ENCODE measurements at places on chromosomes 4 and X.

DNA sequence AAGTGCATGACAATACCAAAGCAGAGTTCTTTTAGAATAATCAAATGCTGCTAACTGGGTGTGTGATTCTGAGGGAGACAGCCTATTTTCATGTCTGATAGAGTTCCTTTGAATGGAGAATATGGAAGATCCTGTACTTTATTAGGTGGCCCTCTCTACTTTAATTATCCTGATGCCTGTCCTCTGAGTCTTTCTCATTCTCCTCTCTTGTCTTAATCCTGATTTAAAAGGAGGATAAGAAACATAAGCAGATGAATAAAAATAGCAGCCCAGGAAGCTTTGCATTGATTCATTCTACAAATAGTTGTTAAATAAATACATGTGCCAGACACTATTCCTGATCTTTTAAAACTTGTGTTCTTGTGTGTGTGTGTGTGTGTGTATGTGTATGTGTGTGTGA is 387.3 kb downstream of the SPRY1 start:
- DNase-seq: no peak

DNA sequence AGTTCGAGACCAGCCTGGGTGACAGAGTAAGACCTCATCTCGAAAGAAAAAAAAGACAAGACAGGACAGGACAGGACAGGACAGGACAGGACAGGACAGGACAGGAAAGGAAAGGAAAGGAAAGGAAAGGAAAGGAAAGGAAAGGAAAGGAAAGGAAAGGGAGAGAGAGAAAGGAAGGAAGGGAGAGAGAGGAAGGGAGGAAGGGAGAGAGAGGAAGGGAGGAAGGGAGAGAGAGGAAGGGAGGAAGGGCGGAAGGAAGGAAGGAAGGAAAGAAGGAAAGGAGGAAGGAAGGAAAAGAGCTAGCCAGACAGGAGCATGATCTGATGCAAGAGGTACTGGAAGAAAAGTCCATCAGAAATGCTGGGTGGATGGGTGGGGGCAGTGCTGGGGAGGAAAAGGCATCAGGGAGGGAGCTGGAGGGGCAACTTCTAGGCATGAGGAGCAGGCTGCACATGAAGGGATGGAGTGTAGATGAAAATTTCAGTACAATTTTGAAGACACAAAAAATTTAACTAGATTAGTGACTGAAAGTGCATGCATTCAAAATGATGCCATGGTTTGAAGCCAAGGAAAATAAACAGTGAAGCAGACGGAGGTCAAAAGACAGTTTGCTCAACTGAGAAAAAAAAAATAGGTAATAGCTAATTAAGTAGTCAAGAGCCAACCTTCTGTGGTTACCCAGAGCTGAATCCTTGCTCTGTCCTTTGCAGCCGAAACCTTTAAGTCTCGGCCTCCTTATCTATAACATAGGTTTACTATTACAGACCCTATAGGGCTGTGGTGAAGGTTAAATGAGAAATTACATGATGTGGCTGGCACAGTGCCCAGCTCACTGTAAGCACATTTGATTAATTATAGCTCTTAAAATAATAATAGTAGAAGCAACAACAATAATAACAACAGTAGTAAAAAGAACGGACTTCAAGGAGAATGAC is 59.9 kb downstream of the ZNF827 start:
- DNase-seq: no peak

DNA sequence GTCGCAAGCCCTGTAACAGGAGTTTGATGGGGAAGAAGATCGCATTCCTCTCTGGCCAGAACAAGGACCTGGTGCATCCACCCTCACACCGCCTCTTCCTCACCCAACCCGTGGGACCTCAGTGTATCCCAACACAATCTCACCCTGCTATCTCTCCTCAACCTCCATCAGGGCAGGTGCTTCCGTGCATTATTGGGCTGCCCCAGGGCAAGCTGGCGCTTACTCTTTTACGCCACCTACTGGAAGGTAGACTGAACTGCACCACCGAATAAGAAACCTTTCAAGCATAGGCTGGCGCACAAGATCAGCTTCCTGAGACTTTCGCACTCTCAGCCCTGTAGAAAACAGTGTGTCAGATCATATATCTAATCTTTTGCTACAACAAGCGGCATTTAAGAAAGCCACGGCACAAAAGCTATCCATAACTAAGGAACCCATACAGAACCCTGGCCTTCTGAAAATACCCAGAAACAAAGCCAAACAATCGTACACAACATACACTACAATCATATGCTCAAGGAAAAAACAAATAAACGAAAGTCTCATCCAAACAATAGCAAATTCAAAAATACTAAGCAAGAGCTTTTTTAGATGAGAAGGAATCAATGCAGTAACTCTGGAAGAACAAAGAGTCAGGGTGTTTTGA is 209.3 kb downstream of the UGT8 start:
- no peak for DNase-seq

DNA sequence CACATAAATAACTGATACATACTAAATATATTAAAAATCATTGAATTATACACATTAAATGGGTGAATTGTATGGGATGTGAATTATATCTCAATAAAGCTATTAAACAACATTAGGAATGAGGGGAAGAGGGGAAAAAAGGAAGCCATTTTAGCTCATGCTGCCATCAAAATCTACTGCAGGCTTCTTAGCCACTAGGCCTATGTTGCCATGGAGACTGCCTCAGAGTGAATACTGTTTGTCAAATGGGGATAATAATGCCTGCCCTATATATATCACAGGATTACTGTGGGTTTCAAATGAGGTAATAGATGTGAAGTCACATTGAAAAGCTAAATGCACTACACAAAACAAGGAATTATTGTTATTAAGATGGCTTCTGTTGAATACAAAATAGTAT is 21.2 kb downstream of the TMEM255A start:
- no peak for DNase-seq

DNA sequence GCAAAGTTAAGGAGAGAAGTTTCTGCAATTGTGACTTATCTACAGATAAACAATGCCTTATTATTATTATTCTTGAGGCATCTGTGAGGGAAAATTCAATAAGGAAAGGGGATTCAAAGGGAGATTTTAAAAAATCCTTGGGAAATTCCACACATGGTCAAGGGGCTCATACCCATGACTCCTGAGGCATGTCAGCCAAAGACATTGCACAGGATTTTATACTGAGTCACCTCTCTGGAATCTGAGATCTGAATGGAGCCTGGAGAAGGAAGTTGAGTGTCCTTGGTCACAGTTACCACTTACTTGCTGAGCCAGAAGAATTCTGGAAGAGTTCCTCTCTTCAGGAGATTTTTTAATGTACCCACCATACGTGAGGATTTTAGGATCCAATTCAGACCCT is 14.4 kb upstream of the CXCL8 start:
- no peak for DNase-seq

DNA sequence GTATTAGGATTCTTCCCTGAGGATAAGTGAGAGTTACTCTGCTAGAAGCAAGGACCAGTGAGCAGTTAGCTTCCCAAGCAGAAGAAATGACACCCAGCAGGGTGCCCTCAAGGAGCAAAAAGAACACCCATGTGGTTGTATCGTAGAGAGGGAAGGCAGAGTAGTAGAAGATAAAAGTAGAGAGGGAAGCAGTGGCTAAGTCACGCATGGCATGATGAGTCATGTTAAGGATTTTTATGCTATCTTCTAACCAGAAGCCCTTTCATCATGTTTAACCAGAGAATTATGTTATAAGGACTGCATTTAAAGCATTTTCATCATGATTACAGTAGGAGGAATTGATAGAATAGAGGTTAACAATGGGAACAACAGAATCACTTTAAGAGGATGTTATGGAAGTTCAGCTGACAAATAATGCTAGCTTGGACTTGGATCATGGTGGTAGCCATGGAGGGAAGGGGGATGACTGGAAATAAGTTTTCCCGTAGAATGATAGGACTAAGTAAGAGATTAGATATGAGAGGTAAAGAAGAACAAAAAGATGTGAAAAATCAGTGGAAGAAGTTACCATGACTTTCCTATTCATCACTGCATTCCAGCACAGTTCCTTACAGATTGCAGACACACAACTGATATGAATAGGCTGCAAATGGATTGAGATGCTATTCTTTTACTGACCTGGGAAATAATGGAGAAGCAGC is 383.5 kb upstream of the INTU start:
- no peak for DNase-seq

DNA sequence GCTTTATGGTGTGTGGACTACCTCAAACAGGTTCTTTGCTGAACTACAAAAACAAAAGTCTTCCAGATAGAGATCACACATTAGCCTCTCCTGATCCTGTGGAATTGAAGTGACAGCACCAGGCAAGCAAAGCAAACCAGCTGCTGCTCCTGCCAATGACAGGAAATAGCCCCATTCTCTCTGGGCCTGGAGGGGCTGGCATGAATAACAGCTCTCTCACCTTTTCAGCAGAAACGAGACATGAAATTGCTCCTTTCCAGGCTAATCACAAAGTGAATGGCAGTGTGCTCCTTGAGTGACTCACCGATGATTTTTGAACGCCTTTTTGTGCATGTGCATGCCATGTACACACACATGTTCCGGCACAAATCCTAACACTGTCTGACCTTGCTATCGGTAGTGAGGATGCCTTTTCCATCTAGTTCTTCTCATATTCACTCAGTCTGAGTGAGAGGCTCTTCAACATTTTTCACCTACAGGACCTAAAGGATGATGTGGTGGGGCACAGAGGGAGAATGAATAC is 24.4 kb downstream of the MFAP3L start:
- DNase-seq: no peak

DNA sequence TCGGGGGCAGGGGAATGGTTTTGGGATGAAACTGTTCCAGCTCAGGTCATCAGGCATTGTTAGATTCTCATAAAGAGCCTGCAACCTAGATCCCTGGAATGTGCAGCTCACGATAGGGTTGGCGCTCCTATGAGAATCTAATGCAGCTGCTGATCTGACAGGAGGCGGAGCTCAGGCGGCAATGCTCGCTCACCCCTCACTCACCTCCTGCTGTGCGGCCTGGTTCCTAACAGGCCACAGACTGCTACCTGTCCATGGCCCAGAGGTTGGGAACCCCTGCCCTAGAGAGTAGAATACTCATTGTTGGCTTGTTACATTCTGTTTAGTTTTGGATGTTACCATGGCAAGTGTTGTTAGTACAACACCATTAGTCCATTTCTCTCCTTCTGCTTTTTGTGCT is 40.8 kb upstream of the STX18 start:
- DNase-seq: no peak

- DNase-seq: no peak
Observed at GRCh38 chrX:21863241-21863640, 7.5 kb downstream of the YY2 start.

All from activated CD8-positive, alpha-beta memory T cell treated with anti-CD3 and anti-CD28 coated beads for 4 hours (primary cell).